Nephron progenitor cell (in vitro differentiated cells): ENCODE measurements at places on chromosomes 11 and 22.

GRCh38 chr11:10969387-10969786 is 111.5 kb upstream of the ZBED5 start:
- DNase-seq = no peak

GRCh38 chr11:126163074-126163700 is 48.3 kb downstream of the RPUSD4 start:
- peak; percentile 64 for DNase-seq

DNA sequence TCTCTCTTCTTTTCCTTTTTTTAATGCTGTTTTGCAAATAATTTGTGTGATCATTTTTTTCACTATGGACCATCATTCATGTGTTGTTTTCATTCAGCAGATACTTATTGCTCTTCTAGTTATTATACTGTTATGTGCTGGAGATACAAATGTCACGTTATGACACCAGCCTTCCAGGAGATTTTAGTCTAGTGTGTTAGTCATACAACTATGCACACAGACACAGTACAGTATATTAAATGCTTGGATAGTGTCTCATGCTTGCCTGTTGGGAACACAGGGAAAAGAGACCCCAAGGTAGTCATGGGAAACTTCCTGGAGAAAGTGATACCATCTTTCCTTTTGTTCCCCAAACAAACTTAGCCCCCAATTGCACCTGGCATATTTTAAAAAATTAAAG is 116.1 kb downstream of the UVRAG start:
- no peak for DNase-seq

DNA sequence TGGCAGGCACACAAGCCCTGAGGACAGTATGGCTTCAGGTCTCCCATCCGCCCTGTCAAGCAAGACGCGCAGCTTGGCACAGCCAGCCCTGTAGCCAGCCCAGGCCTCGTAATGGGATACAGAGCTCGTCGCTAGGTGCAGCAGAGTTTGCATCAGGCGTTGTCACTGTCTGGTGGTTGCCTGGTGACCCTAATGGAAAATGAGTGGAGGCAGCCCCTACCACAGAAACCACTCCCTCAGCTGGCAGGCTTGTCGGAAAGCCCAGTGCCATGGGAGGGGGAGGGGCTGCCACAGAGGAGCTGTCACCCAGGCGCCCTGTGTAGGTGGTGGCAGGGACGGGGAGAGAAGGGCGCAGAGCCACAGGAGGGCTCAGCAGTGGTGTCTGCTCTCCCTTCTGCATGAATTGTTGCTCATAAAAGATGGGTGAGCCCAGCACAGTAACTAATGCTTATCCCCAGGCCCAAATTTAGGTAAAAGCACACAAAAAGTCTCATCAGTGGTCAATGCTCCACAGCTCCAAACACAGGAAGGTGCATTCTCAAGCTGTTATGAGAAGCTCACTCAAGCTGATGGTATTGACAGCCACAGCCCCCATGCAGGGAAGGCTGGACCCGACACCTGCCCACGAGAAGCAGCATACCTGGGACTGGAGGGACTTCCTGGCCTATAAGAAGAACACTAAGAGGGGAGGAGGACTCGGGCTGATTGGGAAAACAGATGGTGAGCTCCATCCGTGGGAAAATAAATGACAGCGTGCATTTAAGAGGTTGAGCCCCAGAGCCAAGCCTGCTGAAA is 164.6 kb downstream of the ETS1 start:
- no peak for DNase-seq

- peak; percentile 85 for DNase-seq
Measured at GRCh38 chr22:19970479-19971275, 29.1 kb upstream of the TXNRD2 start.

- no peak for DNase-seq
Measured at GRCh38 chr11:2750101-2750681, 50.4 kb upstream of the KCNQ1OT1 start.

DNA sequence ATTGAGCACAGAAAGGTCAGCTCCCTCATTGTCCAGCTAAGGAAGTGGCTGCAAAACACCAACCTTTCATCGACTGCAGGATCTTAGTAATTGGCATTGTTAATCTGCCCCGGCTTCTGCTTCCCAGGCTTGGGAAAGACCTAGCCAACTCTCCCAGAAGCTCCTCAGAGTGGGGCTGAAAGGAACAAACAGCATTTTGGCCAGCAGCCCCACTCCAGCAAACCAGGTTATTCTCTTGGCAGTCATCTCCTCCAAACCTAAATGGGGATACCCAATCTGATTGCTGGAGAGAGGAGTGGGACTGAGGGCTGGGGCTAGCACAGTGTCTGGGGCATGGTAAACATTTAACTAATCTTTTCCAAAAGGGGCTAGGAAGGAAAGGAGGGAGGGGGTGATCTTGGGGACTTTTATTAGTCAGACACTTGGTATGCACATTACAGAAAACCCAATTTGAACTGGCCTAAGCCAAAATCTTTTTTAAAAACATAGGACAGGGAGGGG is 294.4 kb downstream of the MN1 start:
- no peak for DNase-seq

DNA sequence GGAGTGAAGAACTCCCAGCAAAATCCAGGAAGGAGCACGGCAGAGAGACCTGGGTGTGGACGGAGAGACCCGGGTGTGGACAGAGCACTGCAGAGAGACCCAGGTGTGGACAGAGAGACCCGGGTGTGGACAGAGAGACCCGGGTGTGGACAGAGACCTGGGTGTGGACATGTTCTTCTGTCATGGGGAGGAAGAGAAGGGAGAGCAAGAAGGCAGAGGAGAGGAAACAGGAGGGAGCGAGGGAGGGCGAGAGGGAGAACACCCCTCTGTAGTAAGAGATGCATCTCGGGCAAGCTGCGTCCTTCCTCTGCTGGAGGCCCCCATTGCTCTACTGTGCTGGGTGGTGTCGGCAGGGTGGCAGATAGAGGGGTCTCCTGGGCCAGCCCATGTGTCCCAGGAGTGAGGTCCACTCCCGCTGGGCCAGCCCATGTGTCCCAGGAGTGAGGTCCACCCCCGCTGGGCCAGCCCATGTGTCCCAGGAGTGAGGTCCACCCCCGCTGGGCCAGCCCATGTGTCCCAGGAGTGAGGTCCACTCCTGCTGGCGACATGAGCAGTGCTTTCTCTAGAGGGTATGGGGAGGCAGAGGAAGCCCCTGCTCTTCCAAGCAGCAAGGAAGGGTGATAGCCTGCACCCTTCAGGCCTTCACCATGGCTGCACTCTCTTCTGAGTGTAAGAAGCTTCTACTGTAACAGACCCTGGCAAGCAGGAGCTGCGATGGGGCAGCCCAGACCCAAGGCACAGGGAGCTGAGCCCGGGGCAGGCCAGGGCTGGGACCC is 934.2 kb downstream of the BRD1 start:
- DNase-seq = no peak

DNA sequence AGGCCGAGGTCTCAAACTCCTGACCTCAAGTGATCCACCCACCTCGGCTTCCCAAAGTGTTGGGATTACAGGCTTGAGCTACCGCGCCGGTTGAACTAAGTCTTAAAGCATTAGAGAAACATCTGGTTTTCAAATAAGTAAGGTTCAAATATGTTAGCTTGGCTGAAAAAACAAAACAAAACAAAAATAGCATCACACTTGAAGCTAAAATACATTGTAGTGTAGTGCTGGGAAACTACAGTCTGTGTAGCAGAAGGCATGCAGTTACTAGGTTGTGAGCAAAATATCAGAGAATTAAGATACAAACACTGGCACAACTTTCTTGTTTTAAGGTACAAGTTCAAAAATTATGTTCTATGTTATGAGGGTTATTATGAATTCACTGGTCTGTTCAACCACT is 224.8 kb upstream of the CHORDC1 start:
- no peak for DNase-seq

- no peak for DNase-seq
Measured at GRCh38 chr22:36405671-36406538, 18.1 kb upstream of the MYH9 start.

- no peak for DNase-seq
Measured at GRCh38 chr11:70402685-70403084, 4.4 kb downstream of the CTTN start.

DNA sequence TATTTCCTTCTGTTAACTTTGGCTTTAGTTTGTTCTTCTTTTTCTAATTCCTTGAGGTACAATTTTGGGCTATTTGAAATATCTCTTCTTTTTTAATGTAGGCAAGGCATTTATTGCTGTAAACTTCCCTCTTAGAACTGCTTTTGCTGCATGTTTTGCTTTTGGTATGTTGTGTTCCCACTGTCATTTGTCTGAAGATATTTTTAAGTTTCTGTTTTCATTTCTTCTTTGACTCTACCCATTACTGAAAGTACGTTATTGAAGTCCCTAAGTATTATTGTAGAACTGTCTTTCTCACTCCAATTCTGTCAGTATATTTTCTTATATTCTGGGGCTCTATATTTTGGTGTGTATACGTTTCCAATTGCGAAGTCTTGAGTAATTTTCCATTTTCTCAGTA is 77.9 kb downstream of the KCNQ1OT1 start:
- DNase-seq = no peak

DNA sequence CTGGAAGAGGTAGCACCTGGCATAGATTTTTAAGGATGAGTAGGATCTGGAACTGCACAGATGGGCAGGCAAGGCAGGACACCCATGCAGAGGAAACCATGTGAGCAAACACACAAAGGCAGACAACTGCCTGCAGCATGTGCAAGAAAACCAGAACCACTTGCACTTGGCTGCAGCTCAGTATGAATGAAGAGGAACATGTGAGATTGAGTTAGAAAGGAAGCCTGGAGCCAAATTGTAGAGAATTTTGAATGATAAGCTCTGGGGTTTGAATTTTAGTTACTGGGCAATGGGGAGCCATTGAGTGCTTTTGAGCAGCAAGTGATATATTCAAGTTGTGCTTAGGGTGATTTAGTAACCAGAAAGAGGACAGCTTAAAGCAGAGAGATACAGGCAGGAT is 583.4 kb downstream of the SOX6 start:
- DNase-seq = no peak

DNA sequence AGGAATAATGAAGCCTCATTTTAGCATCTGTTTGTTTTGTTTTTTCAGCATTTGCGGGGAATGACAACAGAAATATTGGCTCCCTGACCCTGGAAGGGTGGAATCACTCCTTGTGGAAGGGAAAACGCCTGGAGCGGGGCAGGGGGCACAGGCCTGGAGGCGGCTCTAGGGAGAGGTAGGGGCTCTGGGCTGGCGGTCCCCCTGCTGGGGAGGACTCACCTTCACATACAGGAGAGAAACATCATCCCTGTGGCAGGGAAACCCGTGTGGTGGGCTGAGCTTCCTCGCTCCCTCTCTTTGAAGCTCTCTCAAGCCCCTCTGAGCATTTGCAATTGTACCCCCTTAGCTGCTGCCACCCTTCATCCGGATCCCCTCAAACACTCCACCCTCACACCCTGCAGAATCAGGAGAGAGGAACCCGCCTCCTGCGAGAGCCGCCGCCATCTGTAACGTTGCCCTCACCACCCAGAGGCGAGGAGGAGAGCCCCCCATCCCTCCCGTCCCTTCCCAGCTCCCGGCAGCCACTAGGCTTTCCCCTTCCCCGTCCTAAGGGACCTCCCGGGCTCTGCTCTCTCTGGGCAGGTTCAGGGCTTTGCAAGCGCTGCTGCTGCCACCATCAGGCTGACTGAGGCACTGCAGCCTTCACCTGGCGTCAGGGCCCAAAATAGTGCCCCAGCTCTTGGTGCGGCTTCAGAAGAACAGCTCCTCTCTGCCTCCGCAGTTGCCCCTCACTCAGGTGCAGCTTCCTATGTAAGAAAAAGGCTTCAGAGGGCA is 10.4 kb downstream of the KIRREL3 start:
- peak; percentile 92 for DNase-seq

- DNase-seq = no peak
Measured at GRCh38 chr11:80330264-80330663, 889.4 kb upstream of the TENM4 start.

DNA sequence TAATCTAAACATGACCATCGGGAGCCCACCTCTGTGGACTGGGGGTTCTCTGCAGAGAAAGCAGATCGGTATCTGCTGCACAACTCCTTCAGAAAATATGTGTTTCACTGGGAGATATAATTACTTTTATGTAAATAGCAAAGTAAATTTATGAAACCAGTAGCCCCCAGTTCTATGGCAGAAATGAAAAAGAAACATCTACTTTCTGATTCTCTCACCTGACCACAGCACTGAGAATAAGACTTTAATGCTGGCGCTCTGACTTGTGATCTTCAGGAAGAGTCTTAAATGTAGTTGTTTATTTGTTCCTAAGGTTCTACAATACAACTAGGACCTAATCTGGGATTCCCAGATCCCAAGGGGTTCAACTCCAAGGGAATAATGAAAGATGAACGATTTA is 518.0 kb downstream of the DLG2 start:
- no peak for DNase-seq
